Stimulated activated CD8-positive, alpha-beta memory T cell treated with anti-CD3 and anti-CD28 coated beads, Interleukin-2, amount 100 ng/mL, for 48 hours (primary cell): ENCODE measurements at places on chromosomes 2 and 18.

DNA sequence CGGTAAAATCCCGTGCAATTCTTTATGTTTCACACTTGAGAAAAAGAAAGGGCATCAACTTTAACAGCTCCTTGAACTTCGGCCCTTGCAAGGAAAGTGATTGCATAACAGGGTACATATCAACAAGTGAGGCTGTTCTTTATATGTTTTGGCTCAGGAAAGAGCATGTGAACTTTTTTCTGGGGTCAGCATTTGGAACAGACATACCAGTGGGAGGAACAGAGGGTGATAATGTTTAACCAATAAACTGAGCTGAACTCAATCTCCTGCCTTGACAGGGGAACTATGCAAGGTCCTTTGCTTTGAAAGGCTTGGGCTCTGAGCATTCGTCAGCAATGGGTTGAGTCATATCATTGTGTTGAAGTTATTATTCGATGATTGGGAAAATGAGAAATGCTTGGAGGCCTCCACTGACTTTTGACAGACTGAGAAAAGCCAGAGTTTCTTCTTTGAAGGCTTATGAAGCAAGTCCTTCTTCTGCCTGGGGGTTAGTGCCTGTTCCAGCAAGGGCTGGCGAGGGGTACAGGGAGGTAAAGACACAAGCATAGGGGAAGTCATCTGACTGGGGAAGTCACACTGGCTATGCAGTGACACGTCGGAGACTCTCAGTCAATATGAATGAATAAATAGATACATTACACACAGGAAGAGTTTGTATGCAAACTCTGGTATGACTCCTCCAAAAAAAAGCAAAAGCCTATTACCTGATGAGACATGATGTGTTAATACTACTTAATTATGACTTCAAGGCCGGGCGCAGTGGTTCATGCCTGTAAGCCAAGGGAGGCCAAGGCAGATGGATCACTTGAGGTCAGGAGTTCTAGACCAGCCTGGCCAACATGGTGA is 57.2 kb downstream of the CYB5A start:
- DNase-seq = no peak

- no peak for DNase-seq
These were observed 117.8 kb downstream of the CTIF start for GRCh38 chr18:48656582-48656981.

DNA sequence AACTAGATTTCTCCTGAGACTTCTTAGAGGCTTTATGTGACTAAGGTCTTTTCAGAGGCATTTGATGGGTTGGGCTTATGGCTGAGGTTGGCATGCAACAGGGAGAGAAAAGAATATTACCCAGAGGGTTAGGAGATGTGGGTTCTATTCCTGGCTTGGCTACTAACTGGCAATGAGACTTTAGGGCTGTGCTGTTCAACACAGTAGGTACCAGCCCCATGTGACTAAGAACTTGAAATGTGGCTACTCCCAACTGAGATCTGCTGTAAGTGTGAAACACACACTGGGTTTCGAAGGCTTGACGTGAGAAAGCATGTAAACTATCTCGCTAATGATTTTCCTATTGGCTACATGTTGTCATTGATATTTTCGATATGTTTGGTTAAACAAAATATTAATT is 324.9 kb upstream of the SLC14A2 start:
- DNase-seq = no peak

- no peak for DNase-seq
These were observed 26.2 kb downstream of the MCEE start for GRCh38 chr2:71103809-71104208.

DNA sequence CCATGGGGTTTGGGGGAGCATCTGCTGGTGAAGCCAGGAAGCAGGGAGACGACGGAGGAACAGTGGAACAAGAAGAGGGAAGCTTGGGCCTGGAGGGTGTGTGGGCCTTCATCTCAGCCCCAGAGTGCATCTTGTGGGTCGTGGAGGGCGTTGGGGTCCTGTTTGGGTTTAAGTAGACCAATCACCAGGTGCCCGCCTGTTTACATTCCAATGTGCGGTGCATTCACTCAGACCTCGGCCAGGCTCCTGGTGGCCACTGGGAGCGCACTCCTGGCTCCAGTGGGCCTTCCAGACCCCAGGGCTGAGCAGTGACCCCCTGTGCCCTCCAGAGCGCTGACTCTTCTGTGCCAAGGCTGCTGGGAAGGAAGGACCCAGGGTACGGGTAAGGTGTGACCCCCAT is 293.7 kb downstream of the NDUFA10 start:
- DNase-seq = no peak

GRCh38 chr2:119019521-119019920 is 77.5 kb downstream of the MARCO start:
- no peak for DNase-seq

GRCh38 chr2:161232571-161232970 is 72.3 kb downstream of the TANK start:
- DNase-seq = no peak

GRCh38 chr2:9780368-9781130 is 62.7 kb upstream of the TAF1B start:
- DNase-seq = no peak

GRCh38 chr18:64994370-64994769 is 756.4 kb upstream of the CDH7 start:
- no peak for DNase-seq

GRCh38 chr2:184006998-184007397 is 591.3 kb upstream of the ZNF804A start:
- no peak for DNase-seq

GRCh38 chr2:99656994-99657393 is 167.2 kb upstream of the REV1 start:
- no peak for DNase-seq

GRCh38 chr2:166042356-166042755 is 85.5 kb downstream of the SCN1A start:
- DNase-seq = no peak

GRCh38 chr18:11368020-11368419 is 218.7 kb upstream of the PIEZO2 start:
- DNase-seq = no peak
